ENCODE measurements at places on chromosomes 7 and 10. TPM values are rescaled to one million over a fixed set of nuclear protein-coding genes. Genes with fewer than 3 reads are reported as not detected.

Gene KIAA1549
- total RNA-seq = 21.6 TPM

Gene FAM25C
- total RNA-seq = not detected

Gene SCIN
- 1.6 TPM for total RNA-seq

Gene SLC16A9
- 8.2 TPM for total RNA-seq

Gene LRIT1
- total RNA-seq = not detected

Gene FBXL13
- 6.5 TPM for total RNA-seq

Gene AKR1C2
- 39.5 TPM for total RNA-seq

Gene LGI1
- total RNA-seq = 23.2 TPM

Gene CLCN1
- under 0.01 TPM for total RNA-seq

Gene KCNIP2
- 12.6 TPM for total RNA-seq

Gene ZFAND4
- 13.9 TPM for total RNA-seq

Gene CCSER2
- 90.1 TPM for total RNA-seq

Gene FAM131B
- total RNA-seq = 73.8 TPM

Gene IKZF1
- 1.2 TPM for total RNA-seq

Gene MMD2
- 2.4 TPM for total RNA-seq

Gene SCRN1
- total RNA-seq = 88.5 TPM

Gene DNAJB9
- 66.4 TPM for total RNA-seq

Gene FGL2
- 2.9 TPM for total RNA-seq

Data from frontal cortex (tissue), 4 donors.